NCI-H226 (cell line): ENCODE measurements at places on chromosomes 11 and 22.

GRCh38 chr11:13143486-13144297, 133.9 kb upstream of the BMAL1 start:
- DNase-seq = no peak

DNA sequence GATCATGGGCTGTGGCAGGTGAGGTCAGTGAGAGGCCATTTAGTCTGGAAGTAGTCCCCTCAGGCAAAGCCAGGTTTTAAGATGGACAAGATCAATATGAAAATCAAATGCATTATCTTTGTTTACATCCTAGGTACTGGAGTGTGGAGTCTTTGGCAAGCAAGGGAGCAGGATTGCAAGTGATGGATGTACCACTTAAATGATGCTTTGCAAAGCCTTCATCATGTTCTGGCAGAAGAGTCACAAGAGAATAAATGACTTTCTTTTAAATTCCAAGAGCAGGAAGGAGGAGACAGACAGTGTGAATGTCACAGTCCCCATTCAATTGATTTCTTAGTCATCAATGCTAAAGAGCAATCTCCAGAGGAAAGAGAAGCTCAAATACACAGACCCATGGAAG, 908.3 kb downstream of the FAM181B start:
- no peak for DNase-seq

DNA sequence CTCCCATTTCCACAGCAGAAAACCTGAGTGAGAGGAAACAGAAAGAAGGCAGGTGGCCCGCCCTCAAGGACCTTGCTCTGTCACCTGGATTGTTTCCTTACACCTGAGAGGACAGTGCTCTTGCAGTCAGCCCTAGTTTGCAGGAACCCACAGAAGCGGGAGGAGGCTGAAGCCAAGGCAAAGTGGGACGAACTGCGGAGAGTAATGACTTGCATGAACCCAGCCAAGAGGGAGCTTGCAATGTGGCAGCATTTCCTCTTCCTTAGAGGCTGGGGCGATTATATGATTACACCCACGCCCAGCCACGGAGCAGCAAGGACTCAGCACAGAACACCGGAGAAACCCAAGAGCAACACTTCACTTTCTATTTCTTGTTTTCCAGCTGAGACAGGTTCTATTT, 102.6 kb downstream of the SPON1 start:
- DNase-seq = no peak

GRCh38 chr11:2990617-2991451, 1.3 kb downstream of the NAP1L4 start:
- DNase-seq = no peak

- DNase-seq = peak; percentile 72
Observed at GRCh38 chr11:10659339-10660216, 34.0 kb downstream of the IRAG1 start.

- DNase-seq = no peak
Observed at GRCh38 chr11:76627606-76628005, 42.9 kb downstream of the LRRC32 start.

- peak; percentile 93 for DNase-seq
Observed at GRCh38 chr11:112321501-112322172, 61.0 kb upstream of the PLET1 start.

DNA sequence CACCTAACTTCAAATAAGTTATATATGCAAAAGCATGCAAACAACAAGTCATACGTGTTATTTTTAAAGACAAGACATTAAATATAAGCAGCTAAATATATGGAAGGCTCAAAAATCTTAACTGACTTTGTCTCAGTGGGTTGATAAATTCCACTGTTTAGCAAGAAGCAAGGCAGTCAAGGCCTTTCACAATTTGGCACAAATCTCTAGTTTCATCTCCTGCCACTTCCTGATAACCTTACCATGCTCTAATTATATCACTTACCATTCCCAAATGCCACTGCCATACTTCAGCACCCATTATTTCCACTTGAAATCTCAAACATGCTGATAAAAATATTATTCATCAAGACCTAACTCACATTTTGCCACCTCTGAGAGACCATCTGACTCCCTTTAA, 24.8 kb downstream of the DCUN1D5 start:
- DNase-seq = no peak

DNA sequence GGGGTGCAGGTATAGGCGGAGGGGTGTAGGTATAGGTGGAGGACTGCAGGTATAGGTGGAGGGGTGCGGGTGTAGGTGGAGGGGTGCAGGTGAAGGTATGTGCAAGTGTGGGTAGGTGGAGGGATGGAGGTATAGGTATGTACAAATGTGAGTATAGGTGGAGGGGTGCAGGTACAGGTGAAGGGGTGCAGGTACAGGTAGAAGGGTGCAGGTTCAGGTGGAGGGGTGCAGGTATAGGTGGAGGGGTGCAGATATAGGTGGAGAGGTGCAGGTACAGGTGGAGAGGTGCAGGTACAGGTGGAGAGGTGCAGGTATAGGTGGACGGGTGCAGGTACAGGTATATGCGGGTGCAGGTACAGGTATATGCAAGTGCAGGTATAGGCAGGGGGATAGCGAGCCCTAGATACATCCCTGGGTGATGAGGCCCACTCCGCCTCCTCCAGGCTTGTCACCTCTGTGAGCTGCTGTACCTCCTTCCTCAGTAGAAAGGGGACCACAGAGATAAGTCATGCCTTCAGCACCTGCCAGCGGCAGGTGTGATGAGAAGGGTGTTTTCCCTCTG, 17.2 kb downstream of the LINC01488 start:
- DNase-seq = no peak

- DNase-seq = peak; percentile 93
Observed at GRCh38 chr11:134033696-134034491, 35.0 kb upstream of the JAM3 start.
